ENCODE measurements at places on chromosomes 1 and 21.

- DNase-seq, result no peak
These were observed 82.9 kb downstream of the SLC44A5 start for GRCh38 chr1:75528001-75528400.

GRCh38 chr21:39535646-39536437 lies 76.9 kb upstream of the B3GALT5 start:
- no peak for DNase-seq

DNA sequence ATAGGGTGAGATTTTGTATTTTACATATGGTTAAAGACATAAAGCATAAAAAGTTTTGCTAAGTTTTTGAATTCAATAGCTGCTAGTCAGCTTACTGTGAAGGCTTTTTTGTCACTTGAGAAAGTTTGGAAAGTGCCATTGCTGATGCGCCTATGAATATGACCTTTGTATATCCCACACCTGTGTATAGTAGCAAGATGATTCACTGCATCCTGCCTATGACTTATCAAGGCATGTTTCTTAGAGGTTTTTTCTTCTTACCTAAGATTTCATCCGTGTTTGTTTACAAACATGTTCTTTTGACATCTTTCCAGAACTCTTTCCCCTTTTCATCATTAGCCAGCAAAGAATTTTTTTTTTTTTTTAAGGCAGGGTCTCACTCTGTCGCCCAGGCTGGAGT lies 51.5 kb downstream of the PRKAA2 start:
- DNase-seq, result no peak

- no peak for DNase-seq
These were observed 7.2 kb downstream of the KISS1 start for GRCh38 chr1:204188959-204189639.

DNA sequence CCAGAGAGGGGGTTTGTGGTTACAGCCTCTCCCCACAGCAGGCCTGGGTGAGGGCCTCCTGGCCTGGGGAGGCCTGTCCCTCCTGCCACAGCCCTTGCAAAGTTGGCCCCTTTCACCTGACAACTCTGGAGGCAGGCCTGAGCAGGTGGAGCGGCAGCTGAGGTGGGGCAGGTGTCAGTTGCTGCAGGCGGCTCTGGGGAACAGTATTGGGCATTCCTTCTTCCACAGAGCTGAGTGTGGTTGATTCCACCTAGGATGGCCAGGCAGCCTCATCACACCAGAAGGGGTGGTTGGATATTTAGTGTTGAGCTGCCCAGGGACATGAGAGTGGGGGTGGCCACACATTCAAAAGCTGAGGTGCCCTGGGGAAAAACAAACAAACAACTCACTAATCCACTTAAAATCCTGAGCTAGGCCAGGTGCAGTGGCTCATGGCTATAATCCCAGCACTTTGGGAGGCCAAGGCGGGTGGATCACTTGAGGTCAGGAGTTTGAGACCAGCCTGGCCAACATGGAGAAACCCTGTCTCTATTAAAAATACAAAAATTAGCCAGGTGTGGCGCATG lies 31.1 kb downstream of the PIGP start:
- peak; percentile 34 for DNase-seq
